ENCODE measurements at places on chromosomes 13 and 19.

GRCh38 chr13:30739761-30740642 lies 4.7 kb downstream of the ALOX5AP start:
- peak; percentile 39 for DNase-seq

DNA sequence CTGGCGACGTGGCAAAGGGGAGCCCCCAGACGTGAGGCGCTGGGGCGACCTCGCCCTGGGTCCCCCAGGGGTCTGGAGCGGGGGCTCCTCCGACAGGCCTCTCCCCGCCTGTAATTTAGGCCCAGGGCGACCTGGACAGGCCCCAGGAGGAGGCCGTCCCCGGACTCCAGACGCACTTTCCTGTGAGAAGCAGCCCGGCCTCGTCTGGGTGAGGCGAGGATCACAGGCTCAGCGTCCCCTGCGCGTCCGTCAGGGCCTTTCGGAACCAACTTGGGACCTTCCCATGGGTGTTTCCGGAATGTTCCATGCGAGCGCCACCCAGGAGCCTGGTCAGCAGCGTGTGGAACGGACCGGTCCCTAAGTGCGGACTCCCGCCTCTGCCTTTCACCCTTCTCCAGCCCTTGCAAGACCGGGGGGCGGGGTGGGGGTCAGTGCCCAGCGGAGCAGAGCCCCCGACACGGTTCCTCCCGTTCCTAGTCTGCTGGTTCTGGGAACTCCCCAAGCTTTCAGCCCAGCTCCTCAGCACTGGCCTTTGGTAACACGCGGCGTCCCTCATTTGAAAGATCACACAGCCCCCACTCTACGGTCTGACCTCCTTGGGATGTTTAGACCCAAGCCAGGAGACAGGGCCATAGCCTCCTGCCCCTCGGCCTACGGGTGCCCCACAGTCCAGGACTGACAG lies 1.1 kb upstream of the GRTP1 start:
- DNase-seq: no peak

- DNase-seq: no peak
These were observed 26.4 kb upstream of the ADGRE2 start for GRCh38 chr19:14804765-14805164.

DNA sequence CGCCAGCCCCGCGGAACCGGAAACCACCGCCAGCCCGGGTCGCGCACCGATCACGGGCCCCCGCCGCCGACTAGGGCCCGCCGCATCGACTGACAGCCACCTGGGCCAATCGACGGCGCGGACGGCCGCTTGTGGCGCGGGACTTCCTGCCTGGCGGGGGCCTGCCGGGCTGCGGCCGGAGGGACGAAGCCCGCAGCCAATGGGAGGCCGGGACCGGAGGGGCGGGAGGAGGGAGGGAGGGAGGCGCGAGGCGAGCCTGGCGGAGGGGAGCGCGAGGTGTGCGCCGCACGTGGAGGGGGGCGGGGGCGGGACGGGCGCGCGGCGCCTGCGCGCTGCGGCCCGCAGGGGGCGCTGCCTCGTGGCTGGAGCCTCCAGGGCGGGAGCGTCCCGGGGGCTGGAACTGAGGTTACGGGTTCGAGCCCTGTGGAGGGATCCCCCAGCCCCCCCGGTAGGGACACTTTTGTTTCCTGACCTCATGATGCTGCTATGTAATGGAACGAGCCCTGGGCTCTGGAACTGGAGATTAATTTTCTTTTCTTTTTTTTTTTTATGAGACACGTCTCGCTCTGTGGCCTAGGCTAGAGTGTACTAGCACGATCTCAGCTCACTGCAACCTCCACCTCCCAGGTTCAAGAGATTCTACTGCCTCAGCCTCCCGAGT lies at the start of gene MLLT1:
Gene MLLT1, minus strand, starts transcription at position 45 of the 661 bp plus-strand sequence. CDS start 191 bp downstream, outside the sequence.
- peak; percentile 80 for DNase-seq

DNA sequence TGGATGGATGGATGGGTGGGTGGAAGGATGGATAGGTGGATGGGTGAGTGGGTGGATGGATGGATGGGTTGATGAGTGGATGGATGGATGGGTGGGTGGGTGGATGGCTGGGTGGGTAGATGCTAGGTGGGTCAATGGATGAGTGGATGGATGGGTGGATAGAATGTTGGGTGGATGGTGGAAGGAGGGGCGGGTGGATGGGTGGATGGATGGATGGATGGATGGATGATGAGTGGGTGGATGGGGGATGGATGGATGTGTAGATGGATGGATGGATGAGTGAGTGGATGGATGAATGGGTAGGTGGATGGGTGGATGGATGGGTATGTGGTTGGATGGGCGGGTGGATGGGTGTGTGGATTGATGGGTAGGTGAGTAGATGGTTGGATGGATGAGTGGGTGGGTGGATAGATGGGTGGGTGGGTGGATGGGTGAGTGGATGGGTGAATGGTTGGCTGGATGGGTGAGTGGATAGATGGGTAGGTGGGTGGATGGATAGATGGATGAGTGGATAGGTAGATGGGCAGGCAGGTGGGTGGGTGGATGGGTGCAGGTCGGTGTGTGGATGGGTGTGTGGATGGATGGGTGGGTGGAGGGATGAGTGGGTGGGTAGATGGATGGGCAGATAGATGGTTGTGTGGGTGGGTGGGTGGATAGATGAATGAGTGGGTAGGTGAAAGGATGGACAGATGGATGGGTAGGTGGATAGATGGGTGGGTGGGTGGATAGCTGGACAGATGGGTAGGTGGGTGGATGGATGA lies 4.4 kb upstream of the SHC2 start:
- no peak for DNase-seq

DNA sequence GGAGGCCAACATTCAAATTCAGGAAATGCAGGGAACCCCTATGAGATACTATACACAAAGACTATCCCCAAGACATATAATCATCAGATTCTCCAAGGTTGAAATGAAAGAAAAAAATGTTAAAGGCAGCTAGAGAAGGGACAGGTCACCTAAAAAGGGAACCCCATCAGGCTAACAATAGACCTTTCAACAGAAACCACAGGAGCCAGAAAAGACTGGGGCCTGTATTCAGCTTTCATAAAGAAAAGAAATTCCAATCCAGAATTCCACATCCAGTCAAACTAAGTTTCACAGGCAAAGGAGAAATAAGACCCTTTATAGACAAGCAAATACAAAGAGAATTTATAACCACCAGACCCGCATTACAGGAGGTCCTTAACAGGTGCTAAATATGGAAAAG lies 1703.6 kb upstream of the PRR20A start:
- no peak for DNase-seq

GRCh38 chr13:77511552-77511951 lies 24.0 kb upstream of the SCEL start:
- no peak for DNase-seq

DNA sequence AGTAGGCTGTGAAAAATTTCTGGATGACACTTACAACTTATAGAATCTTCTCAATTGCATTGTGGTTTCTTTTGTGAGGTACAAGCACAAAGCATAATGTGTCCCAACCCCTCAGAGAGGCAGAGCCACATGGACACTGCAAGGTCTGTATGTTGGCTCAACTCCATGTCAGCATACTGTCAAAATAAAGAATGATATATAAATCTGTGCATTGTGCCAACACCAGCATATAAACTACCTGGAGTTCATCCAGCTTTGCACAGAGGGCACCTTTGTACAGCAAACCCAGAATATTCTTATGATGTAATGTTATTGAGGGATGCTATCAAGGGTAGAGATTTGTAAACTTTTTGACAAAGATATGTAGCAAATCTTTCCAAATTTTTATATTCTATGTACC lies 1065.8 kb upstream of the MIR17HG start:
- DNase-seq: no peak

- DNase-seq: no peak
These were observed 1.1 kb upstream of the ACP5 start for GRCh38 chr19:11578258-11579142.

DNA sequence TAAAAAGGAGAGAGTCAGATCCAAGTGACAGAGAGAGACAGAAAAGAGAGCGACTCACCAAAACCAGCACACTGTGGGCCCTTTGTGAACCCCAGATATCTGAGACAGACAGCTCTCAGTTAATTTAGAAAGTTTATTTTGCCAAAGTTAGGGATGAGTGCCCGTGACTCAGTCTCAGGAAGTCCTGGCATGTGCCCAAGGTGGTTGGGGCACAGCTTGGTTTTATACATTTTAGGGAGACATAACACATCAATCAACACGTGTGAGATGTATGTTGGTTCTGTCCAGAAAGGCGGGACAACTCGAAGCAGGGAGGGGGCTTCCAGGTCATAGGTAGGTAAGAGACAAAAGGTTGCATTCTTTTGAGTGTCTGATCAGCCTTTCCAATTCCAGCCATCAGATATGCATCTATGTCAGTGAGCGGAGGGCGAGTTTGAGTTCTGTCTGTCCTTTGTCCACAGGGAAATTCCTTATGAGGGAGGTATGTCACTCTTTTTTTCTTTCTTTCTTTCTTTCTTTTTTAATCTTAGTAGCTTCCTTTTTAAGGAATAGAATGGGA lies 37.2 kb upstream of the ATP11A start:
- no peak for DNase-seq

DNA sequence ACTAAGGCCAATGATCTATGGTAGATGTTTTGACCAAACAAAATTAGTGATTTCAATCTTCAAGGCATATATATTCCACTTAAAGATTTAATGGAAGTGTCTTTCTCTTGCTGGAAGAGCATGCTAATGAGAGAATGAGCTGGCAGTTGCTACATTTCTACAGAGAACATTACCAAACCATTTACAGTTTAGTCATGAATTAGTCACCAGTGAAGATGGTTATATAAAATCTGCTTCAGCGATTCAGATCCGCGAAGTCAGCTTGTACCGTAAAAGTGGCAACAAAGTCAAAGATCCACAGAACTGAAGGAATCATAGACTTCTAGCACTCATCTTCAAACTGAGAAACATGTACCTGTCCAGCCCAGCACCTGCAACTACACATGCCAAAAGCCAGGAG lies 156.3 kb downstream of the SLITRK5 start:
- DNase-seq: peak; percentile 1

DNA sequence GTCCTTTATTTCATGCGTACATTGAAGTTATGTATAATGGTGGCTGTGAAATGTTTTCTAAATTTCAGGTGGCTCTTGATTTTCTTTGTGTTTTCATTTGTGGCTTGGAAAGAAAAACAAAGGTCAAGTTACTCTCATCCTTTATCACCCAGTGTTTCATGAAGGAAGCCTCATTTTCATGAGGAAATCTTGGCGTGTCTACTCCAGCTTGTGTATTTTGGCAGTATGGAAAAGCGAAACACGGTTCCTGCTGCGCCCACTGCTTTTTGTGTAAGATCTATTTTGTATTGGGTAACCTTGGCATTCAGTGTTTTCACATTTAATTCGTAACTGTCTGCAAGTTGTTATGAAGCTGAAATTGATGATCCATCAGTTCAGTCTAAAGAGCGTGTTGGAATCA lies 147.0 kb upstream of the RNF113B start:
- no peak for DNase-seq

GRCh38 chr13:99717959-99718674 lies 216.8 kb downstream of the TM9SF2 start:
- DNase-seq: no peak

DNA sequence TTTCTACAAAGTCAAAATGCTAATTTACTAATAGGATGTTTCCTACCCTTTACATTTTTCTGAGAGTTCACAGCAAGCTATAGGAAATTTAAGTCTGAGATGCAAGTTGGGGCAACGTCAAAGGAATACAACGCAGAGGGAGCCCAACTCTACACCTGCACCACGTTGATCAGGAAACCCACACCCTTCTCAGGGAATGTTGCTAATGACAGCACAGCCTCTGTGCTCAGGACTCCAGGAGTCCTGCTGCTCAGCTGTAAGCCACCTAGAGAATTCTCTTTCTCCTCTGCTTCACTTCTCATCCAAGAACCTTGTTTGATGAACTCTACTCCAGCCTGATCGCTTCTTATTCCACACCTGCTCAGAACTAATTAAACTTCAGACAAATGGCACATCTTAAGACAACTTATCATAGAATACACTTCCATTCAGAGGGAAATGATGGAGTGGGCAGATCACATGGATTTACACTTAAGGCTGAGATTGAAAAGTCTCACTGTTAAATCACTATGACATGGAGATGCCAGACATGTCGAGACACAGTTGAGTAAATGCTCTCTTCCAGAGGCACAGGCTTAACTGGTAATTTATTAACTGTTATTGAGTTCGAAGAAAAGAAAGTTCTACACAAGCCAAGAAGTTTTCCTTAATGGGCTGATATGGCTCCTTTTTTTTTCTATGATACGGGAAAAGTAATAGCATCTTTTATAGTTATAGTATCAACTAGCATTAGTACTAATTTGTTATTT lies 811.6 kb upstream of the ARGLU1 start:
- no peak for DNase-seq

GRCh38 chr13:111971891-111972780 lies 94.8 kb upstream of the SOX1 start:
- DNase-seq: no peak

DNA sequence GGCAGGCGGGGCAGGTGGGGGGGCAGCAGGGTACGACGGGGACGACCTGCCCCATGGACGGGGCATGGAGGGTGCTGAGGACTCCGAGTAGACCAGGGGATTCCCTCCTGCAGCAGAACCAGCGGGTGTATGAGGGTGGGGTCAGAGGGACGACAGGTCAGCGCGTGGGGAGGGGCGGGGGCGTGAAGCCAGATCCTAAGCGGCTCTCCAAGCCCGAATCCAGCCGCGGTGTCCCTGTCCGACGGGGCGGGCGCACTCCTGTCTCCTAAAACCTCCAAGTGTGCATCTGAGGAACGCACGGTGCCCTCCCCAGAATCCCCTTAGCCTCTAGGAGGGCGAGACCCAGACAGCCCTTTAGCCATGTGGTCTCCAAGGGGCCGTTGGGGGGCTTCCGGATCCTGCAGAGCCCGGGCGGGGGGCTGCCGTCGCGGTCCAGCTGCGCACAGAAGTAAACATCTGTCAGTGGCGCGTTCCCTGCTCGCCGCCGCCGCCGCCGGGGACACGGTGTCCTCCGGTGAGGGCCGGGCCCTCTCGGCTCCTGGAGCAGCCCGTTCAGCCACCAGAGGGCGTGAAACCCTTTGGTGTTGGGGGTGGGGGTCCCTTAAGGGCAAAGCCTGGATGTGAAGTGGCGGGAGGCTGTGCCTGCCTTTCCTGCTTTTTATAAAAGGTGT lies 730 bp downstream of the NRTN start:
- no peak for DNase-seq

DNA sequence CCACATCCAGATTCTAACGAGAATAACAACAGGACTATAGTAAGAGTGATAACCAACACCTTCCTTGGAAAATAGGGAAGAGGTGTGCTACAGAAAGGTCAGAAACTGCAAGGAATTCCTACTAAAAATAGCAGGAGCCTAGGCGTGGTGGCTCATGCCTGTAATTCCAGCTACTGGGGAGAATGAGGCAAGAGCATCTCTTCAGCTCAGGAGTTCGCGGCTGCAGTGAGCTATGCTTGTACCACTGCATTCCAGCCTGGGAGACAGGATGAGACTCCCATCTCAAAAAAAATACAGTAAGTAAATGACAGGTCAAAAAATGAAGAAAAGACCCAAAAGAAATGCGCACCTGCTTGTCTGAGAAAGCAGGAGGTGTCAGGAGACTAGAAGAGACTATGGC lies 101.5 kb upstream of the TSHZ3 start:
- no peak for DNase-seq

GRCh38 chr19:13023656-13024055 lies 28.4 kb downstream of the NFIX start:
- no peak for DNase-seq

- no peak for DNase-seq
These were observed 23.6 kb upstream of the NDFIP2 start for GRCh38 chr13:79457390-79457789.

Data from GM04503 (cell line).